Muscle of arm (tissue), 14 donors: ENCODE measurements at places on chromosomes 11 and 22. TPM values are rescaled to one million over a fixed set of nuclear protein-coding genes. Genes with fewer than 3 reads are reported as not detected.

DNA sequence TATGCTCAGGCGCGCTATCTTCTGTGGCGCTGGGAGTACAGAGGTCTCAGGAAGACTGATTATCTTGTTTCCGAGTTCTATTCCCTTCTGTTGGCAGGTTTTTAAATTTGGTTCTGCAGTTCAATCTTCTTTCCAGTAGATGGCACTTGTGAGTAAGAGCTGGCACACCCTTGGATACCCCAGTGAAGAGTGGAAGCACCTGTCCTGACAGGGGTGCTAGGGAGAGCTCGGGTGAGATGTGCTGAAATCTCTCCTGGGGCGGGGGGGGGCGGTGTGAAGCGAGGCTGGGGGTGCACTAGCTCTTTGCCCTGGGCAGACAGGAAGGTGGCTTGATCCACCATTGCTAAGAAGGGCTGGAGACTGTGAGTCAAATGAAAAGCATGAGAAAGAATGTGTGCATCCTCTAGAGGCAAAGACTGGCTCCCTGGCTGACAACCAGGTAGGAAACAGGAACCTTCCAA lies 679.9 kb upstream of the CCDC179 start:
- peak; percentile 37 for DNase-seq

DNA sequence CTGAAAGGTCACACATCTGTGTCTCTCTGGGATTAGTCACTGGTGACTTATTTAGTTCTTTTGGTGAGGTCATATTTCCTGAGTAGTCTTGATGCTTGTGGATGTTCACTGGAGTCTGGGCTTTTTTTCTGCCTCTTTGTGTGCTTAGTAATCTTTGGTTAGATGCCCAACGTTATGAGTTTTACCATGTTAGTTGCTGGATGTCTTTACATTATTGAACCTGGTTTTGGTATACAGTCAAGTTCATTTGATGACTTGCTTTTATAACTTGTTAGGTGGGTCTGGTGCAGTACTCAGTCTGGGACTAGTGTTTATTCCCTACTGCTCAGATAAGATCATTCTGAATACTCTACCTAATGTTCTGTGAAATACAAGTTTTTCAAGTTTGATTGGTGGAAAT lies 26.2 kb upstream of the SLC37A2 start:
- no peak for DNase-seq

DNA sequence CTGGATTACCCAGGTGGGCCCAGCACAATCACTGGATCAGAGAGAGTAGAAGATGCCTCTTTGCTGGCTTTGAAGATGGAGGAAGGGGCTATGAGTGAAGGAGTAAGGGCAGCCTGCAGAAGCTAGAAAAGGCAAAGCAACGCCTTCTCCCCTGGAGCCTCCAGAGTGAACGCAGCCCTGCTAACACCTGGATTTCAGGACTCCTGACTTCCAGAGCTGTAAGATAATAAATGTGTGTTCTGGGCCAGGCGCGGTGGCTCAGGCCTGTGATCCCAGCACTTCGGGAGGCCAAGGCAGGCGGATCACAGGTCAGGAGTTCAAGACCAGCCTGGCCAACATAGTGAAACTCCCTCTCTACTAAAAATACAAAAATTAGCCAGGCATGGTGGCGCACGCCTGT lies 102.4 kb downstream of the MORC2 start:
- DNase-seq: no peak

GRCh38 chr22:47152938-47153337 lies 390.5 kb downstream of the TBC1D22A start:
- DNase-seq: no peak

GRCh38 chr11:27847496-27847895 lies 147.2 kb upstream of the BDNF start:
- no peak for DNase-seq

DNA sequence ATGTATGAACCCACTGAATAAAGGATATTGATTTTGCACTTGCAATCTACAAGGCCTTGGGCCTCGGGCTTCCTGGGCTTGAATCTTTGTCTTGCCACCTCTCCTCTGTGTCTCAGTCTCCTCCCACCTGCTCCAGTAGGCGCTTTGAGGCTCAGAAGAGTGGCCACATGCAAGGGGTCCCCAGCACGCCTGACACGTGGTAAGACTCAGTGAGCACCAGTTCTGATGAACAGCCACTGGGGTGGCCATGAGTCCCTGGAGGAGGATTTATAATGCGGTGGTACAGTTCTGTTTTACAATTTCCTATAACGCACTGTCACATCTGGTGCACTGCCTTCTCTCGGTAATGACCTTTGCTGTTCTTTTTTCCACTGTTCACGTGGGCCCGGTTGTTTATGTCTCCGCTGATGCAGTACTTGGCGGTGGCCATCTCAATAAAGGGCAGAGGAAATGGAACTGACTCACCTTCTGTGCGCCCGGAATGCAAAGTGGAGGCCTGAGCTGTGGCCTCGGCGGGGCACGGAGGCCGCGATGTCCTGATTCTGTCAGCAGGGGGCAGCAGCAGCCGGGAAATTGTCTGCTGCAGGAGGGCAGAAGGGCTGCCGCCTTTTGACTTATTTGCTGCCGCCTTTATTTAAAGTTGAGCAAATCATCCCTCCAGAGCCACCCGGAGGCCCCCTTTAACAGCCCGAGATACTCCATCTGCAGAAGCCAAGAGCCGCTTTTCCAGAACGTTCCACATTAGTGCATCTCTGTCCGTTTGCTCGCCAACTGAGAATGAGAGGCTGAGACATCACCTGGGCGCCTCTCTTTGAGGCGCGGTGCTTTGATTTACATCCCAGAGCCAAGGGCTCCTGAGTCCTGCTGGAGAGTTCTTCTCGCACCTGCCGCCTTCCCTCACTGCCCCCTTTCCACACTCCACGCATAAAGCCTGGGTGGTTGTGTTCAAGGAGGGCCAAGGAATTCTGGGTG lies 6.0 kb upstream of the IFT27 start:
- DNase-seq: peak; percentile 63

GRCh38 chr22:46652847-46653331 lies 32.7 kb downstream of the GRAMD4 start:
- DNase-seq: peak; percentile 35

DNA sequence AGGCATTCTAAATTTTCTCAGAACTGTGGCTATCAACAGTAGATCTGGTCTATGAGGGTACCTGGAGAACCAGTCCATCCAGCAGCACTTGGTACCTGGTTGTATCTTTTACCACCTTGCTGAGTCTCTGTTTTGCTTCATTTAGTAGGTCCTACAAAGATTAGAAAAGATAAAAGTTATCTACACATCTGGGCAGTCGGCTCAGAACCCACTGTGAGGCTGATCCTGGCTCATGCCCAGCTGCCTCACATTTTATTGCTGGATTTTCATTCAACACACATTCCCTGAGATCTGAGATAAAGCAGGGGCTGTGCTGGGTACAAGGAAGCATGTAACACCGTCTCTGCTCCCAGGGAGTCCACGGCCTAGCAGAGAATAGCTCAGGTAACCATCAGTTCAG lies 27.5 kb downstream of the ATP6V1E1 start:
- no peak for DNase-seq

DNA sequence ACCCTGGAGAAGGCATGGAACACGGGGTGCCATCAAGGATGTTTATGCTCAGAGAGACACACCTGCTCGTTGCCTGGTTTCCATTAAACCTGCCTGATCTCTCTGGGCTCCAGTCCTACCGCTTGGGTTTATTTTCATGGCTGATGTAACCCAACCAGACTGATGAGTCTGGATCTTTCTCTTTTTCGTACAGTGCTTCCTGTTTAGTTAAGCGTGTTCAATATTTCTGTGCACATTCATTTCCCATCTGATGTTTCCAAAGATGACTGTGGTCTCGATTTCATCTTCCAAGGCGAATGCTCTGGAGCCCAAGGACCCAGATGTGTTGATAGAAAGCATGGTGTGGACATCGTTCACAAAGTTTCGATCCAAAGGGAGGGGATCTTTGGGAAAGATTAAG lies 84.3 kb downstream of the SNX19 start:
- no peak for DNase-seq

- no peak for DNase-seq
Observed at GRCh38 chr11:127965939-127966668, 621.3 kb downstream of the ETS1 start.

GRCh38 chr11:62909107-62909894 lies 11.9 kb downstream of the CHRM1 start:
- peak; percentile 60 for DNase-seq

DNA sequence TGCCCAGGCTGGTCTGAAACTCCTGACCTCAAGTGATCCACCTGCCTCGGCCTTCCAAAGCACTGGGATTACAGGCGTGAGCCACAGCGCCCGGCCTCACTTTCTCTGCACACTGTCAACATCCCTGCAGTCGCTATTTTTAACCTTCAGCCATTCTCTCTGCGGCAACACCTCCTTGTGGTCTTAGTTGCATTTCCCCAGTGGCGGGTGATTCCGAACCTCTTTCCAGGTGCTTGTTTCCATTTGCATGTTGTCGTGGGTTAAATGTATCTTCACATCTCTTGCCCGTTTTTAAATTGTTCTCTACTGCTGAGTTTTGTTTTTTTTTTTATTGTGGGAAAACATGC lies 2.2 kb upstream of the SCT start:
- no peak for DNase-seq

DNA sequence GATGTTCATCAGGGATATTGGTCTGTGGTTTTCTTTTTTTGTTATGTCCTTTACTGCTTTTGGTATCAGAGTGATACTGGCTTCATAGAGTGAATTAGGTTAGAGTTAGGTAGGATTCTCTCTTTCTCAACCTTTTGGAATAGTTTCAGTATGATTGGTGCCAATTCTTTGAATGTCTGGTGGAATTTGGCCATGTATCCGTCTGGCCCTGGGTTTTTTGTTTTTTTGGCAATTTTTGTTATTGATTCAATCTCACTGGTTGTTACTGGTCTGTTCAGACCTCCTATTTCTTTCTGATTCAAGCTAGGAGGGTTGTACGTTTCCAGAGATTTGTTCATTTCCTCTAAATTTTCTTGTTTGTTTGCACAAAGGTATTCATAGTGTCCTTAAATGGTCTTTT lies 54.4 kb downstream of the ATXN10 start:
- DNase-seq: no peak

GRCh38 chr11:122650619-122651018 lies 4.9 kb upstream of the UBASH3B start:
- DNase-seq: no peak

DNA sequence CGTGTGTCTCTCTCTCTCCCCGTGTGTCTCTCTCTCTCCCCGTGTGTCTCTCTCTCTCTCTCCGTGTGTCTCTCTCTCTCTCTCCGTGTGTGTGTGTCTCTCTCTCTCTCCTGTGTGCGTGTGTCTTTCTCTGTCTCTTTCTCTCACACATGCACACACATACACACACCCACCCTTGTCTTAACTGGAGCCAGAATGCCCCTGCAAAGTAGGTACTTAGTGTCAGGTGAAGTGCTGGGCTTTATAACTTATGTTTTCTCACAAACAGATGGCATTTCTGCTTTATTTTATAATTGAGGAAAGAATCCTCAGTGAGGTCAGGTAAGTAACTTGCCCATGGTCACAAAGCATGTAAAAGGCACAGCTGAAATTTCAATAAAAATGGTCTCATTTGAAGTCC lies 106.0 kb downstream of the CSNK2A3 start:
- no peak for DNase-seq

DNA sequence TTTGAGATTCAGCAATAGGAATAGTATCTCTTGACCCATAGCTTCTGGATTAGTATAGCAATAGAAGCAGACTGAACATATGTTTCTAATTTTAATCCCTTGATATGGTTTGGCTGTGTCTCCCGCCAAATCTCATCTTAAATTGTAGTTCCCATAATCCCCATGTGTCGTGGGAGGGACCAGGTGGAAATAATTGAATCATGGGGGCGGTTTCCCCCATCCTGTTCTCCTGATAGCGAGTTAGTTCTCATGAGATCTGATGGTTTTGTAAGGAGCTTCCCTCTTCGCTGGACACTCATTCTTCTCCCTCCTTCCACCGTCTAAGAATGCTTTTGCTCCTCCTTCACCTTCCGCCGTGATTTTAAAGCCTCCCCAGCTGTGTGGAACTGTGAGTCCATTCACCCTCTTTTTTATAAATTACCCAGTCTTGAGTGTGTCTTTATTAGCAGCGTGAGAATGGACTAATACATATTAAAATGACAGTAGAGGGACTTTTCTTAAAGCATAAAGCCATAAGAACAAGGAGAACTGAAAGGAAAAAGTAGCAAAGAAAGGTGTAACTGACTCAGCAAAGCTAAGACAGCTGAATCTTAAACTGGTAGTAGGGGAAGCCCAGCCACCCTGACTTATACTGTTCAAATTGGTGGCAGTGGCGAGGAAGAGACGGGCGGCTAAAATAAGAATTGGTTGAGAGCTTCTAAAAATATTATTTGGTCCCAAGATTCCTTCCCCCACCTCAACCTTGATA lies 20.3 kb upstream of the SLN start:
- DNase-seq: no peak

GRCh38 chr11:18684267-18684666 lies 14.3 kb upstream of the TMEM86A start:
- no peak for DNase-seq

DNA sequence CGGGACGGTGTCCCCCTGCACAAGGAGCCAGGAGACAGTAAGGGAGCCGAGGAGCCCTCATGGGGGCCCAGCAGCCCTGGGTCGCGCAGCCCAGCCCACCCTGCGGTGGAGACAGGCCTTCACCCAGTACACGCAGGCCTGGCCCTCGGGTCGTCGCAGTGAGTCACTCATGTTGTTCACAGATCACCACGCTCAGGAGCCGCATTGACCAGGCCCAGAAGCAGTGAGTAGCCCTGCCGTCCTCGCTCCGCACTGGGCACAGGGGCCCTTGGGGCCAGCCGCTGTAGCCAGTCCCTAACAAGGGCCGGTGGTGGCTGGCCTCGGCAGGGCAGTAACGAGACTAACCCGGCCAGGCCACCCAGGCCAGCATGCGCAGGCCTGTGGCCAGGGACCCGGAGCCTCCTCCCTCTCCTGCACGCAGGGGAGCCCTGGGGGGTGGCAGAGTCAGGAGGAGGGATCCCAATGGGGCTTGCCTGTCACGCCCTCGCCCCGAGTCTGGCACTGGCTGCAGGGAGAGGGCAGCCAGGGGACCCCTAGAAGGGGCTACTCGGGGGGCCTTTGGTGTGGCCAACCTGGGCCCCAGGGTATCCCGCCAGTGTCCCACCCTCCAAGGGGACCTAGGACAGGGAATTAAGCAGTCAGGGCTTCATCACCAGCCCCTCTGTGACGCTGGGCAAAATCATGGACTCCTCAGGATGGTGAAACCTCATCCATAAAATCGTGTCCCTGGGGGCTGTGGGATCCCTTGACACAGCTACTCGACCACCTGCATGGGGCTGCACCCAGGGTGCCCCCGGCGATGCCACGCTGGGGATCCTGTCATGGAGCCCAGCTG lies 10.1 kb upstream of the MRPL23 start:
- no peak for DNase-seq

- DNase-seq: no peak
Observed at GRCh38 chr11:911031-911889, 650 bp upstream of the CHID1 start.

The CHRM4 gene
- polyA plus RNA-seq: not detected

The SERHL2 gene
- polyA plus RNA-seq: 3.1 TPM

The STIP1 gene
- polyA plus RNA-seq: 145 TPM

The MPZL3 gene
- 2.9 TPM for polyA plus RNA-seq

The LAYN gene
- polyA plus RNA-seq: not detected

The SLC29A2 gene
- 22.1 TPM for polyA plus RNA-seq

The ACRV1 gene
- polyA plus RNA-seq: 0.45 TPM

The SLC25A22 gene
- 8.3 TPM for polyA plus RNA-seq
